ENCODE measurements at places on chromosomes 6 and 20.

- DNase-seq: no peak
Measured at GRCh38 chr6:150719831-150720230, 120.1 kb downstream of the PLEKHG1 start.

GRCh38 chr6:36062247-36062646 lies 34.6 kb downstream of the MAPK14 start:
- no peak for DNase-seq

- no peak for DNase-seq
Measured at GRCh38 chr6:91575032-91575431, 988.2 kb upstream of the MAP3K7 start.

- DNase-seq: no peak
Measured at GRCh38 chr6:42378536-42378935, 73.2 kb downstream of the TRERF1 start.

GRCh38 chr6:395432-396125 lies 4.0 kb downstream of the IRF4 start:
- no peak for DNase-seq

- no peak for DNase-seq
Measured at GRCh38 chr6:52544602-52545405, 32.1 kb downstream of the TRAM2 start.

- no peak for DNase-seq
Measured at GRCh38 chr6:40406175-40406574, 181.0 kb downstream of the LRFN2 start.

- no peak for DNase-seq
Measured at GRCh38 chr6:163715846-163716245, 301.3 kb downstream of the QKI start.

- DNase-seq: no peak
Measured at GRCh38 chr20:32438331-32438858, 80.3 kb downstream of the ASXL1 start.

GRCh38 chr6:155528982-155529453 lies 73.4 kb upstream of the NOX3 start:
- no peak for DNase-seq

DNA sequence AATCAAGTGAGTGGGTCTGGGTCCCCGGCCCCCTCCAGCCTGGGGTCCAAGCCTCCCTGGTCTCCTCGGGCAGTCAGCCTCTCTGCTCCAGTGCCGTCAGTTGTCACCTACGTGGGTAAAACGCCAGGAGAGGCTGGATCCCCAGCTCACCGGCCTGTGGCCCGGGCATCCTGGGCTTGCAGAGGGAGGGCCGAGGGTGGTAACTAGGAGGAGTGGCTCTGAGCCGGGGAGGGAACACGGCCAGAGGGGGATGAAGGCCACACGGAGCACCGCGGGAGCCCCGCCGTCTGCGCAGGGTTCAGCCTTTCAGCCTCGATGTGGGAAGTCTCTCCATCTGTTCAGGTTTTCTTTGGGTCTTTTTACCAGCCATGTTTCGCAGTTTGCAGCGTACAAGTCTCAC lies 29.5 kb upstream of the BHLHE23 start:
- DNase-seq: no peak

DNA sequence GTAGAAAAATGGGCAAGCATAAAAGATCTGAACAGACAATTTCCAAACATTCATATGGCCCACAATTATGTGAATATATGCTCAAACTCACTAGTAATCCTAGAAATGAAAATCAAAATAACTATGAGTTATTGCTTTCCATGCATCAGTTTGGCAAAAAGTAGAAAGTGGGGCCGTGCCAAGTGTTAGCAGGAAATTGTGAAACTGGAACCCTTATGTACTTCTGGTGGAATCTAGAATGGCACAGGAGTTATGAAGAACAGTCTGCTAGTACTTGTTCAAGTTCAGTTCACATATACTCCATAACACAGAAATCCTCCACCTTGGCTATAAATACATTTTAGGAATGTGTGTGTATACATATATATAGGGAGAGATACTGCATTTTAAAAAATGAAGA lies 89.8 kb downstream of the EYA2 start:
- no peak for DNase-seq

GRCh38 chr6:115514656-115515055 lies 546.0 kb downstream of the FRK start:
- DNase-seq: no peak

DNA sequence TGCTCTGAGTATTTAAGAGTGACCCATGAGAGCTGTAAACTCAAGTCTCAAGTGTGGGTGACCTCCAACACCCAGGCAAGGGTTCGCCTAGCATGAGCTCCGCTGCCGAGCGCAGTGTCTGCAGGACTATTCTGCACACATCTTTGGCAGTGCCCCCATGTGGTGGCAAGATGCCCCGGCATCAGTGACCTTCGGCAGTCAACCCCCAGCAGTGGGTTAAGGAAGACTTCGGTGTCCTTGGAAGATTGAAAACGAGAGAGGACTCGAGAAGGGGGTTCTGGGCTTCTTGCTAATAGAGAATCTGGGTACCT lies 43.1 kb downstream of the RBM38 start:
- no peak for DNase-seq

DNA sequence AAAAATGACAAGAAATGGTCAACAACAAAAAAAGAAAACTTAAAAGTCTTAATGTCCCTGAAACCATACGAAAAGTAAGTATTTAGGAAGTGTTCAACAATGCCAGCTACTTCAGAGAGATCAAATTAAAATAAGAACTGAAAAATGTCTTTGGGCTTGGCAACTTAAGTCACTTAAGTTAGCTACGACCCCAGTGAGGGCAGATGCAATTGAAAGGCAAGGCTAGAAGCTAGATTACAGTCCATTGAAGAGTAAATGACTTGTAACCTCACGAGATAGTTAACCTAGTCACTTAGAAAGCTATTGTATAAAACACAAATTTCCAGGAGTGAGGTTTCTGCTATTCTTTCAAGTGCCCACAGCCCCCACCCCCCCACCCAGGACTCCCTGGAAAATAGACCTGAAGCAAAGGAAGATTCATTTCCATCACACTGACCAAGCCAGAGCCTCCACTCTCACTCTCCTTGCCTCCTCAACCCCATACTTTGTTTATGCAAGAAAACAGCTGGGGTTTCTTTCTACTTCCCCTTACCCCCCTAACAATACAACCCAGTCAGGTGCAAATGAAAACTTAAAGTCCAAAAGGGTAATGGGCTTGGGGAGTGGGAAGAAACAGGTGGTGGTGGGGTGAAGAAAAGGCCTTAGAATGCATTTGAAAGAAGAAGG lies 14.6 kb downstream of the RTN4IP1 start:
- DNase-seq: no peak

DNA sequence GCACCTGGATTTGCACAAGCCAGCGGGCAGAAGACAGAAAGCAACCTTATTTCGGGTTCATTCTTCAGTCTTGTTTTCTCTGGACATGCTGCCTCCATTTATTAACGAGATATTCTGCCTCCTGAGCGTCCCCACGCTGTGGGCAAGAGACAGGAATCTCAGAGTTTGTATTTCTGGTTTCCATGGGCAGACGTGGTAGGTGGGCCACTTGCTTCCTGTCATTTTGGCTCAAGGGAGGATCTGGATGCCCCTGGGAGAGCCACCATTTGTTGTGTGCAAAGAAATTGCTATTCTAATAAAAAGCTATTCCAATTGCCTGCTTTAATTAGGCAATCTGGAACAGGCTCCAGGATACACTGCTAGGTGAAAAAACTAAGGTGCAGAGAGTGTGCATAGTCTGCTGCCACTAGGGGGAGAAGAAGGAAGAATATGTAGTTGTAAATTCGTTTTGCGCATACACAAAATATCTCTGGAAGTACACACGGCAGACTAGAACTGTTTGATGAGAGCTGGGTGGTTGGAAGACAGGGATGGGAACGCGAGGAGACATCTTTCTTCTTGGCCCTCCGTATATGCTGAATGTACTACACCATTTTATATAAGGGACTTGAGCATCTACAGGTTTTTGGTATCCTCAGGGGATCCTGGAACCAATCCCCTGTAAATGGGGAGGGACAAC lies 30.1 kb upstream of the SLC16A10 start:
- peak; percentile 43 for DNase-seq

DNA sequence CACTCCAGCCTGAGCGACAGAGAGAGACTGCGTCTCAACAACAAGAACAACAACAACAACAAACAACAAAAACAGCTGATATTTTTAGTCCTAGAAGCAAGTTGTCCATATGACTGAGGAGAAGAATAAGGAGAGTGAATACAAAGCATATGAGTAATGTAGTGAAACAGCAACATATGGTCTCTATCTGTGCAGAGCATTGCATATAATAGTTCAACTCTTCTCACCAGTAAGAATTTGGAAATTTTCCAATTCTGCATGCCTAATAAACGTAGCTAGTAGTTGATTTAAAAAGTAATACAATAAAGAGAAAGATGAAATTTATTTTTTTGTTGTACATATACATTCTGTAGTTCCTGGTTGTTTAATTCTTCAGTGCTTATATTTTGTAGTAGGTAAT lies 129.7 kb upstream of the FAM83B start:
- DNase-seq: no peak

DNA sequence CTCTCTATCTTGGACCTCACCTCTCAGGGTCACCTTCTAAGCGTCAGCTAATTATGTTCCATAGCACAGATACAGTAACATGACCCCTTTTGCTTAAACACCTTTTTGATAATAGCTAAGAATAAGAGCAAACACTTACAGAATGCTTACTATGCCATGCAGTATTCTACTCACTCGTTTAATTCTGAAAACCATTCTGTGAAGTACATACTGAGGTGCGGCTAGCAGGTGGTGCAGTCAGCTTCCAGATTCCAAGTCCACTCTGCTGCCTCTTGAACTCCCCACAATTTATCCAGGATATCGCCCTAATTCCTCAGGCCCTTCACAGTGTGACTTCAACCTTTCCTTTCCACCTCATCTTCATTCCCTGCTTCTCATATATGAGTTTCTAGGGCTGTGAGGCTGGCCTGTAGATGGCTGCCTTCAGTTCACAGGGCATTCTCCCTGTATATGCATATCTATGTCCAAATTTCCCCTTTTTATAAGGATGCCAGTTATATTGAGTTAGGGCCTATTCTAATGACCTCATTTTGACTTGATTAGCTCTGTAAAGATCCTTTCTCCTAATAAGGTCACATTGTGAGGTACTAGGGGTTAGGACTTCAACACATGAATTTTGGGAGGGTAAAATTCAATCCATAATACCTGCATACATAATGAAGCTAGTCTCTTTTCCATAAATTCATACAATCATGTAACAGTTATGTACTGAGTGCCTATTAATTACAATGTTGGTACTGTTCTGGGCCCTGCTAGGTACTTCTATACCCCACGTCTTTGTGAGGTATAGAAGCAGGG lies 130.1 kb downstream of the PDSS2 start:
- DNase-seq: no peak

- DNase-seq: no peak
Measured at GRCh38 chr6:36685926-36686667, 7.6 kb downstream of the CDKN1A start.

- DNase-seq: no peak
Measured at GRCh38 chr6:16318538-16318937, 80.2 kb downstream of the GMPR start.

DNA sequence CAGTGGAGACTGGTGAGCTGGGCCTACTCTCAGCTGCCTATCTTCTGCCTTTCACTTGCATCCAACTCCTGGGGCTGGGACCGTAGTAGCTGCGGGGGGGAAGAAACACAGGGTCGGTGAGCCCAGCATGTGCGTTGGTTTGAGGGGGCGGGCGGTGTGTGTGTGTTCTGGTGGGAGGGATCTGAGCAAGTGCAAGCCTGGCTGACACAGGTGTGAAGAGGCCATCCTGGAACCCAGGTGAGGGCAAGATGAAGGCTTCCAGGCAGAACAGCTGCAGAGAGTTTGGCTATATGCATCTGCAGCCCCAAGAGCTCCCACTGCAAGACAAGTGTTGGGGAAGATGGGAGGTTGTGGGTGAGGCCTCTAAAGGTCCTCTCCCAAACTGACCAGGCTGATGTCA lies 30.6 kb downstream of the MOCS1 start:
- no peak for DNase-seq

GRCh38 chr20:10733122-10733521 lies 59.3 kb upstream of the JAG1 start:
- DNase-seq: no peak

- DNase-seq: no peak
Measured at GRCh38 chr20:31638816-31639215, 1.1 kb downstream of the COX4I2 start.

- DNase-seq: no peak
Measured at GRCh38 chr6:6895929-6896328, 211.8 kb upstream of the RREB1 start.

- no peak for DNase-seq
Measured at GRCh38 chr20:6685181-6685582, 82.3 kb upstream of the BMP2 start.

DNA sequence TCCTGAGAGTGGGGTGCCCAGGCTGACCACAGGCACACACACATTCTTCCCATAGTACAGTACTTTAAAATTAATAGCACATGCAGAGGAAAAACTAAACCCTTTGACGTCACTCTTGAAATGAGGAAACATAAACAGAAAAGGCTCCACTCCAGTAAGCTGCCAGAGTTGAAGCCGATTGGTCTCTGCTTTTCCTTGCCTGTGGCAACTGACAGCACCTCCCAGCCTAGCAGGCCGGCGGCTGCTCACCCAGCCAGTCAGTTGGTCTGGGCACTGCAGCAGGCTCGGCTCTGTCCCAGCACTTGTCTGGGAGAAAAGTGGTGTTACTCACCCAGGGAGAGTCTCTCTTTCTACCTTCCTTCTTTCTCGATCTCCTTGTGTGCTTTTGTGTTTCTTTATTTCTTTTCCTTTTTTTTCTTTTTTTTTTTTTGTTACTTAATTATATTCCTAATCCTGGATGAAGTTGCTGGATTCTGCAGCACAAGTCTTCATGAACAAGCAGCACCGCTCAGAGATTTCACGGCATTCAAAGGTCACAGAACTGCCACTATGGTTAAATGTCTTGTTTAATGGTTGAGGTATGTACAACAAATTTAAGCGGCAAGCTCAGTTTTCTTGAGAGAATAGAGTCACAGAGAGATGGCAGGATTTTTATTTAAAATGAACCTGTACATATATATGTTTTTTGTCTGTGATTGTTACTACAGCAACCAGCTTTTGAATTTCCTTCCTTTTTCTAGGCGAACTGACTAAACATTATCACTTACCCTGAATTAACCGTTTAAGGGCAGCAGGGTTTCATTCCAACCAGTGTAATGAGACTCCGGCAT lies at the start of gene PDE7B:
TSS of gene PDE7B (plus strand) at position 260 of the 830 bp plus-strand sequence.
- DNase-seq: peak; percentile 57

DNA sequence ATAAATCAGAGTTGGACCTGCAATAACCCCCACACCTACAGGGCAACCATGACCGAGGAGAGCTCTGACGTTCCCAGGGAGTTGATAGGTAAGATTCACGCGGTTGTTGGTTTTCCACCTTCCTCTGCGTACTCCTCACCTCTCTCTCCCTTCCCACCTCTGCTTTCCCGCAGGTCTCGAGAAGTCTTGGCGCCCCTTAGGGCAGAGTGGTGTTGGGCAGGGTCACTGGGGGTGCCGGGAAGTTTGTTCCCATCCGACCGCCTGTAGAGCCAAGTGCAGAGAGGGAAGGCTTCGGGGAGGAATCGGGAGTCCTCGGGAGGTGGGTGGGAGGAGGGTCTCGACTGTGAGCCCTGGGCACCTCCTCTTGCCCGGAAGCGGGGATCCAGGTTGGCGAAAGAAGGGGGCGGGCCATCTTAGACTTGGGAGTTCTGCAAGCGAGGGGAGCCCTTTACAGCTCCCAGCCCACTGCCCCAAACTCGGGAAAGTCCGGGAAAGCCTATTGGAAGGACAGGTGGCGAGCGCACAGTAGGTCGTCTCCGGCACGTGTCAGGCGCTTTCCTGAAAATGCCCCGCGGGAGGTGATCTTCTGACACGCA lies 672 bp downstream of the CARMIL1 start:
- DNase-seq: no peak

All from SHP77 (cell line).